NK-92 treated with Interleukin-12 subunit alpha and Interleukin-12 subunit beta, amount 100 ng/mL, for 24 hours (cell line): ENCODE measurements at places on chromosomes 13 and 19.

DNA sequence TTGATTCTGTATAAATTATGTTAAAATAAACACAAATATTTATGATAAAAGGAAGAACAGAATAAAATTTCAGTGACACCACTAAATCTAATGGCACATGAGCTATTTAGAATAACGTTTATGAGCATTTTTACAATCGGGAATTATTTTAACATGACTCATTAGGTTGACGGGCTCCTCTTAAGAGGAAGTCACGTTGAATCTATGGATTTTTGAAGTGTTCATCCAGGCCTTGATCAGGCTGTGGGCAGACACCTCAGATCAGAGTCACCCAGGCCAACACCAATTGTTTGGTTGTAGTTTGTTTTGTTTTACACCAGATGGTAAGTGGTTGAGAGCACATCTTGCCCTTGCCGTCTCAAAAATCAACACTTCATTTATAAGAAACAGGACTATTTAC lies 257.8 kb downstream of the FOXO1 start:
- no peak for DNase-seq

DNA sequence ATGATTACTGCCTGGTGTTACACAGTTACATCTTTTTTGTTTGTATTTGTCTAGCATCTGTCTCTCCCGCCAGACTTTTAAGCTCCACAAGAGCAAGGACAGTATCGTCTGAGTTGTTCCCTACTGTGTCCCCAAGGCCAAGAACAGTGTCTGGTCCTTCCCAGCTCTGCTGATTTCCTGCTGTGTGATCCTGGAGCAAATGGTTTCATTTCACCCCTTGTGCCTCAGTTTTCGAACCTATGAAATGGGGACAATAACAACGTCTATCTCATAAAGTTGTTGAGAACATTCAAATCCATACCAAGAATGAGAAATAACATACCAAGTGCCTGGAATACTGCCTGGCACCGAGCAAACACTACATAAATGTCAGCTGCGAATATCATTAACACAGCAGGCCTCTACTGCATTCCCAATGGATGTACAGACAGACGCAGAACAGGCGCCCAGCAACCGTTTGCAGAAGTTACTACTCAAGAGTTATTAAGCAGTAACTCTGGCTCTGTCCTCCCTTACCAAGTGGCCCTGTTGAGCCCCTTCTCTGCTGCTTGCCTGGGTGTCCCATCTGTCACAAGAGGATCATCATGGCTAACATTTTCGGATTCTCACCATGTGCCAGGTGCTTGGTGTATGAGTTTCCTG lies 11.4 kb downstream of the XRCC1 start:
- DNase-seq, result no peak

DNA sequence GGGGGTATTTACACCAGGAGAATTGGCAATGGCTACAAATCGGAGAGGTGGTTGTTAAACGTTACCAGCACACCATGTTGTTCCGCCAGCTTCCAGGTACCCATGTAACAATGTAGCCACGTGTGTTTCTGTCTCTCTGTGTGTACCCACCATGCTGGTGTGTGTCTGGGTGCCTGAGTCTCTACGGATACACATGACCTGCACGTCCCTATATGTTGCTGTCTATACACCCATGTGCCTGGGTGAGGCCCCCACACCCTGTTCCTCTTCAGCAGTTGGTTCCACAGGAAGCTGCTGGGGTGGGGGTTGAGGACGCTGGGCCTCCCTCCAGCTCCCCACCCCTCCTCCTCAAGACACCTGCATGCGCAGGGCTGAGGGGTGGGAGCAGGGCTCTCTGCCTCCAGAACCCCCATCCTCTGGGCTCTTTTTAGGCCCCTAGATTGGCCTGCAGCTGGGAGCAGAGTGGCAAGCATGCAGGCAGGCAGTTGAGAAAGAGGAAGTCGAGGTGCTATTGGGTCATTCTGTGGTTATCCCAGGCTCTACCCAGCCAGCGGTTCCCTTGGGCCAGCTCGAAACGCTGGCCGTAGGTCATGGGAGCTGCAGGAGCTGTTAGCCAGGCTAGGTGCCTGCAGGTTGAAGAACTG lies at the start of gene ARHGEF18:
Gene ARHGEF18, plus strand, starts transcription at position 351 of the 644 bp plus-strand sequence. CDS start 13,954 bp downstream, outside the sequence.
- DNase-seq, result no peak

DNA sequence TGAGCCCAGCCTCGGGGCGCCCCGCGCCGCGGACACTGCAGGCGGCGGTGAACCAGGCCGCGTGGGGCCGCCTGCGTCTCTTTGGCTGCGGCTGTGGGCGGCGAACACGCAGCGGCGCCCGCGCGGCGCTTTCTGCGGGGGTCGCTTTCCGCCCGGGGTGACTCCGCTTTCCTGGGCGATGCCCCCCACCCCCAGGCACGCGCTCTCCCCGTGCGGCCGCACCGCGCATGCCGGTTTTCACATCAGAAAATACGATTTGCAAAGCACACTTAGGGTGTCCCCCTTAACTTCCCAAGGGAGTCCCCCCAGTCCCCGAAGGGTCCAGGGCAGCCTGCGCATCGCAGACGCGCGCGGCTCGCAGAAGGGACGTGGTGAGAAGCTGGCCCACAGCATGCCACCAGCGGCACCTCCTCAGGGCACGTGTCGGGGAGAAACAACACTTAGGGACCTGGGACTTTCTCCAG lies 5.3 kb downstream of the F7 start:
- DNase-seq, result no peak

DNA sequence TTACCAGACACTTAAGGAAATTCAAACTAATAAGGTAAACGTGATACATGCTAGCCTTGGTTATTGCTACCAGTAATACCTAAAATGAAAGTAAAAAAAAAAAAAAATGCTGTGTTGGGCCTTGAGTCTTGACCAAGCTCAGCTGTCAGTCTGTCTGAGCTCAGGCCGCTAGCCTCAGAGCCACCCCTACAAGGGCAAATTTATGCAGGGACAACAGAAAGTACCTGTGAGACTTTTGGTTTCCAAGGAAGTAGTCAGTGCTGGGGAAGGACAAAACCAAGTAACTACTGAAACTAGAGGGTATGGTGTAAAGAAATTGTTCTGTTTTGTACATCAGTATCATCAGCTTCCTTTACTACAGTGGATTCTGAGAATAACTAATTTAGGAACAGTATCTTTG lies 134.3 kb upstream of the SLITRK5 start:
- DNase-seq, result no peak

DNA sequence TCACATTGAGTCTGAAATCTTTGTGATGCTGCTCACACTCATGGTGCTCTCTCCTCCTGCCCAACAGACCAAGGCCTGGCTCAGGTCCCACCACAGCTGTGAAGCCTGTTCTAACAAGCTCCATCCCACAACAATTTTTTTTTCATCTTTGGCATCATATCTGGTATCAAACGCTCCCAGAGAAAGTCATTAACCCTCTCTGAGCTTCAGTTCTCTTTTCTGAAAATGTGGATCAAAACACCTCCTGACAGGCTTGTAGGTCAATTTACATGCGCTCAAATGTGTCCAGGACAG lies 224.4 kb downstream of the LACC1 start:
- no peak for DNase-seq

DNA sequence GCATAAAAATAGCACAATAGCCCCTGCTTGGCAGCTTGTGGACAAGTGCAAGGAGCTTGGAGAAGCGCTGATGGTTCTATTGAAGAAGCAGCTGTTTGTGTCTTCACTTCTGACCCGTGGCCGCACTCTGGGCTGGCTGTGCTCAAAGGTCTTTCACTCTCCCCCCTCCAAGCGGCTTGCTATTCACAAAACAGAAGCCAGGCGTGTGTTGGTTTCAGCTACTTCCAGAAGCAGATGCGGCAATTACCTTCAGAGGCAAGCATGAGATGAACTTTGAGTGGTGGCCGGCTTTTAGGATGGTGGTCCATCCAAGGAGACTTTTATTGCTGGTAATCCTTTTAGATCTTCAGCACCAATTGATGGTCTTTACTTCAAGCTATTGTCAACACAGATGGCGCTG lies 188.5 kb upstream of the ARGLU1 start:
- DNase-seq, result no peak

DNA sequence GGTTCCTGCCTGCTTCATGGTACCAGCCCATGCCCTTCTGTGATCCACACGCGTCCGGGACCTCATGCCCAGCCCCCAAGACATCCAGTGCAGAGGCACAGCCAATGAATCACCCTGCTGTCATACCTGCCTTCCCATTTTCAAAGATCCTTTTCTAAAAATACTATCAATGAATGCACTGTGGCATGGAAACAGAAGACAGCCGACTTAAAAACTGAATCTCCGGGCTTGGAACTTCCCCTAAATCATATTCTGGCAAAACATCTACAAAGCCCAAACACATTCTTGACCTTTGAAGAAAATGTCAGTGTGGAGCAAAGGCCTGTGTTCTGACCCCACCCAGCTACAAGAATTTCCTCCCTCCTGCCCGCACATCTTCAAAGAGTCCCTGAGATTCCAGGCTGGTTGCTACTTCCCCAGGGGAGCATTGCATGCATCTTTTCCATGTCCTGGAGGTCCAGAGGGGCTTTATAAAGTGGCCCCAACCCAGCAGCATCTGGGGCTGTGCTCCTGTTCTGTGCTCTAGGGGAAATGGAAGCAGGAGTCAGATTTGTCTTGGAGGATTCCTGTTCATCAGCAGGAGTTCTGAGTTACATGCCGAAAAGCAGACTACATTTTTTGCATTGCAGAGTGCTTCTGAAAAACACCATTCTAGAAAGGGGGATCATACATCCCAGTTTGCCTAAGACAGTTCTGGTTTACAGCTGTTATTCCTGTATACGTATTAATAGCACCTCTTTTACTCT lies 135.2 kb downstream of the USP12 start:
- DNase-seq, result no peak
